ENCODE measurements at places on chromosomes 2 and 18.

DNA sequence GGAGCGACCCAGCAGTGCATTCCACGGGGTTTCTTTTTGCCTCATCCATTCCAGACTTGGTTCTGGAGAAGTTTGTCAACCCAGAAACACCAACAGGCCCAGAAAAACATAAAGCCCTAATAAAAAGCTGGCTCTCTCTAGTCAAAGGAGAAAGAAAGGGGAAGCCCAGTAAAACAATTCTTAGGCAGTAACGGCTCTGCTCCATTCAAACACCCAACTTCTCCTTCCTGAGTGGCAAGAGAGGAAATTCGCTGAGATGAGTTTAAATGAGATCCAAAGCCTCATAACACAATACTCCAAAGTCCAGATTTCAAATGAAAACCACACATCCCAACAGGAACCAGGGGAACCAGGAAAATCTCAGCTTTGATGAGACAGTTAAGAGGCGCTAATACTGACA lies 179.9 kb downstream of the RPIA start:
- DNase-seq, result no peak

- DNase-seq, result no peak
These were observed 61.0 kb downstream of the APOB start for GRCh38 chr2:20982861-20983260.

GRCh38 chr2:84925336-84925723 lies 19.9 kb downstream of the TMSB10 start:
- no peak for DNase-seq

- DNase-seq, result no peak
These were observed 148.6 kb downstream of the GALNT1 start for GRCh38 chr18:35729991-35730668.

- no peak for DNase-seq
These were observed 41.6 kb upstream of the HK2 start for GRCh38 chr2:74792282-74792681.

- no peak for DNase-seq
These were observed 1496.5 kb upstream of the NXPH2 start for GRCh38 chr2:140276661-140277060.

DNA sequence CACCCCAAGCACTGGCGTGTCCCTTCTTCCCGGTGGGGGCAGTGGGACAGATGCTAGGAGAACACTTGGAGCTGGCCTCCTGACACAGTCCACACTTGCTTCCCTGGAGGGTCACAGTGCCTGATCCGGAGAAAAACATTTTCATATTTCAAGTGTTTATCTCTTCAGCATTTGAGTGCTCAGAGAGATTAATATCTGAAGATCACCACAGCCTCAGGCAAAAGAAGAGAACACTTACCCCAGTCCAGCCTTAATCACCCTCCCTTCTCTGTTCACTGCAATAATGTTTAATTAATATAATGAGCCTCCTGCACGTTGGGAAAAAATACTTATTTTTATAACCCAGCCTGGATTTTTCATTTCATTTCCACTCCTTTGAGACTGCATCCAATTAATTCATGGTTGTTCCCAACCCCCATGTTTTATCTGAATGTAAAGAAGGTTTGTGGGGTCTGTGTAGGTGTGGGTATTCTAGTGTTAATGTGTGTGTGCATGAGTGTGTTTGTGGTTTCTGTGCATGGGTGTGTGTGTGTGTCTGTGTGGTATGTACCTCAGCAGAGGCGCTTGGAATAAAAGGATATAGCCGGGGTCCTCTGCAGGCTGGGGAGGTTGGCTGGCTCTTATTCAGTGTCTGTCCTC lies 72.1 kb downstream of the NRP2 start:
- no peak for DNase-seq

DNA sequence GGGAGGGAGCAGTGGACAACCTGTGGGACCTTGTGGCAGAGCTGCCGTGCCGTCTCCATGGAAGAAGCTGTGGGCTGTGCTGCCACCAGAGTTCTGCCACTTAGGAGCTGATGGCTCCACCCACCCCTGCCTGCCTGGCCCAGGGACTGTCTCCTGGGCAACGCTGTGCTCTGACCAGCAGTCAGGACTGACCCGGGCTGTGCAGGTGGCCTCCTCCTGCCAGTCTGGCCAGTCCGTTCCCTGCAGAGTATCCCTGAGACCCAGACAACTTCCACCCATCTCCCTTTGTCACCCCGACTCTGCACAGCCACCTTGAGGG lies 12.8 kb downstream of the ASIC4 start:
- no peak for DNase-seq

GRCh38 chr2:70962885-70963878 lies 15.2 kb upstream of the ANKRD53 start:
- DNase-seq, result no peak

- no peak for DNase-seq
These were observed 55.3 kb downstream of the HRH4 start for GRCh38 chr18:24515721-24516120.

DNA sequence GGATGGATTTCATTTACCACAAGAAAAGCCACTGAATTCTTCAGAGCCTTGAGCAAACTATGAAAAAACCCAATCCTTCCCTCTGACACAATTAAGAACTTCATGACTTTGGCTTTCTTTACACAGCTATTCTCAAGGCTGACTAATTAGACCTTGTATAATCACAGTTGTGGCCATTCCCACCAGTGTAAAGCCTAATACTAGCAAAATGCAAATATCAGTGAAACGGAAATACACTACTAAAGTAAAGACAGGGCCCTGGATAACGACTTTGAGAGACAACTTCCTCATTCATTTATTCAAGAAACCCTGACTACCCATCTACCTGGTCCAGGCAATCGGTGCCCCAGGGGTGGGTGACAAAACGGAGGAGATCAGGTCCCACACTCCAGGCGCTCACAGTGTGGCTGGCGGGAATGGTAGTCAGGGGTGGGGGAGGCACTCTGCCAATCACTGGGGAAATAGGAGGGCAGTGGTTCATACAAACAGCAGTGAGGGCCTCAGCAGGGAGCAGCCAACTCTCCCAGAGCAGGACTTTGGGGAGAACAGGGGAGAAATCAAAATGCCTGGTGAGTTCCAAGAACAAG lies 28.1 kb downstream of the TMEM163 start:
- no peak for DNase-seq

- no peak for DNase-seq
These were observed 32.4 kb upstream of the ITPRID2 start for GRCh38 chr2:181859123-181859522.

GRCh38 chr2:70388128-70388527 lies 86.3 kb upstream of the FAM136A start:
- DNase-seq, result no peak

GRCh38 chr2:105645938-105646773 lies 98.6 kb upstream of the NCK2 start:
- DNase-seq, result no peak

- DNase-seq, result no peak
These were observed 43.8 kb downstream of the MOB4 start for GRCh38 chr2:197559681-197560080.

- no peak for DNase-seq
These were observed 158.6 kb downstream of the MYT1L start for GRCh38 chr2:2172516-2172915.
